ENCODE measurements at places on chromosomes 1 and 21.

GRCh38 chr1:62280150-62280549 lies 39.1 kb downstream of the KANK4 start:
- DNase-seq, result no peak

- no peak for DNase-seq
Observed at GRCh38 chr1:243336163-243336562, 80.3 kb downstream of the SDCCAG8 start.

- DNase-seq, result no peak
Observed at GRCh38 chr21:31754708-31754960, 22.7 kb upstream of the SCAF4 start.

GRCh38 chr1:183871601-183872000 lies 66.7 kb downstream of the RGL1 start:
- DNase-seq, result no peak

DNA sequence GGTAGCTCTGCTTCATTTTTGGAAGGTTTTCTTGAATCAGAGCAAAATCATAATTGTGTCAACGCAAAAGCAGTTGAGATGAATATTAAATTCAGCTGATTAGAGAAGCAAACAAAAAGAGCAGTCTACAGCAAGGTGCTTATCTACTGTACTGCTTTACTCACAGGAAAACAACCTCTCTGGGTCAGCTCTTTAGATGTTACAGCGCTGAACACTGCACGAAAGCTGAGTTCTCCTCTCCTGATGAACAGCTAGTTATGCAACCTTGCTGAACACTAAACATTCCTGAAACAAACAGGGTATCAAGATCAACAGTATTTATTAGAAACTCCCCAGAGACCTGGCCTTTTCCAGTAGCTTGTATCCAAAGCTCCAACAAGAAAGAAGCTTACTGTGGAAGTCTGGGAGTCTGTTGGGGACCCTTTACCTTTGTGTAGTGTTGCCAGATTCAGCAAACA lies 41.3 kb downstream of the TBCE start:
- DNase-seq, result no peak

Measured in HT1080 (cell line).